Cardiac ventricle fibroblast (primary cell): ENCODE measurements at places on chromosomes 1 and 21. TPM values are rescaled to one million over a fixed set of nuclear protein-coding genes. Genes with fewer than 3 reads are reported as not detected.

The AGMAT gene
- total RNA-seq, result 0.31 and 0.39 TPM in 2 replicates

The TNFSF18 gene
- 0.15 TPM in 1 of 2 replicates, not detected in the other for total RNA-seq

The HTR1D gene
- not detected in 2 replicates for total RNA-seq

The SDC3 gene
- 74.8 and 90.7 TPM in 2 replicates for total RNA-seq

The VAV3 gene
- total RNA-seq, result 1.4 and 3.7 TPM in 2 replicates

The RXFP4 gene
- not detected in 2 replicates for total RNA-seq

The GBP7 gene
- total RNA-seq, result not detected in 2 replicates

The TSSK3 gene
- not detected in 2 replicates for total RNA-seq

The CRYAA gene
- not detected in 2 replicates for total RNA-seq

The OR6N2 gene
- total RNA-seq, result not detected in 2 replicates

The AQP10 gene
- total RNA-seq, result not detected in 2 replicates

The GNG5 gene
- 56.0 and 70.6 TPM in 2 replicates for total RNA-seq

The CADM3 gene
- total RNA-seq, result 185 and 186 TPM in 2 replicates

The CELA3B gene
- not detected in 2 replicates for total RNA-seq

The OR2L13 gene
- not detected in 2 replicates for total RNA-seq

The KCNJ15 gene
- total RNA-seq, result 0.44 and 1.0 TPM in 2 replicates

The HSD3B1 gene
- total RNA-seq, result not detected in 2 replicates

The CHD5 gene
- 0.44 and 5.3 TPM in 2 replicates for total RNA-seq

The OR10J1 gene
- total RNA-seq, result not detected in 2 replicates

The C1QC gene
- not detected in 2 replicates for total RNA-seq

The GUCA2A gene
- not detected in 2 replicates for total RNA-seq

The ERICH3 gene
- not detected in 2 replicates for total RNA-seq

The FCRL6 gene
- total RNA-seq, result not detected in 2 replicates

The GPA33 gene
- not detected in 2 replicates for total RNA-seq

The TRIM46 gene
- 0.75 and 1.3 TPM in 2 replicates for total RNA-seq

The RNU1-1 gene
- under 0.01 TPM in 2 replicates for total RNA-seq

The NFASC gene
- 15.8 and 19.3 TPM in 2 replicates for total RNA-seq

The TSNAX gene
- 16.0 and 17.6 TPM in 2 replicates for total RNA-seq

The HLX gene
- 10.8 and 16.7 TPM in 2 replicates for total RNA-seq

The OR2T2 gene
- total RNA-seq, result not detected in 2 replicates

The RHD gene
- total RNA-seq, result not detected in 2 replicates

The REN gene
- not detected in 2 replicates for total RNA-seq

The PCAT6 gene
- 3.8 TPM in 1 of 2 replicates, not detected in the other for total RNA-seq

The RAB7B gene
- total RNA-seq, result 5.2 and 6.2 TPM in 2 replicates

The IL22RA1 gene
- total RNA-seq, result 0.20 TPM in 1 of 2 replicates, not detected in the other

The RGSL1 gene
- not detected in 2 replicates for total RNA-seq

The BSDC1 gene
- total RNA-seq, result 40.3 and 45.5 TPM in 2 replicates

The NIBAN1 gene
- total RNA-seq, result 10.5 and 11.7 TPM in 2 replicates

The MYOG gene
- not detected in 2 replicates for total RNA-seq

The ARHGAP30 gene
- not detected in 2 replicates for total RNA-seq

The TOMM20 gene
- 75.3 and 81.3 TPM in 2 replicates for total RNA-seq

The HSF2BP gene
- total RNA-seq, result 1.6 TPM in 1 of 2 replicates, not detected in the other

The NPHS2 gene
- total RNA-seq, result not detected in 2 replicates

The PYGO2 gene
- 13.1 and 14.0 TPM in 2 replicates for total RNA-seq

The AMY2B gene
- total RNA-seq, result 2.4 and 6.4 TPM in 2 replicates
